ENCODE measurements at places on chromosomes 11 and 22. TPM values are rescaled to one million over a fixed set of nuclear protein-coding genes. Genes with fewer than 3 reads are reported as not detected.

The C11orf42 gene
- polyA plus RNA-seq: 0.15 TPM

The LRRC74B gene
- not detected for polyA plus RNA-seq

The SCGB1D2 gene
- not detected for polyA plus RNA-seq

The CHRDL2 gene
- polyA plus RNA-seq: not detected

The PYGM gene
- polyA plus RNA-seq: 260 TPM

The TAF10 gene
- polyA plus RNA-seq: 277 TPM

The MMP13 gene
- not detected for polyA plus RNA-seq

The TECTA gene
- polyA plus RNA-seq: 2.1 TPM

The OR6T1 gene
- polyA plus RNA-seq: not detected

The MRGPRE gene
- polyA plus RNA-seq: not detected

The OR52E8 gene
- polyA plus RNA-seq: not detected

Measured in cardiac muscle cell (in vitro differentiated cells and primary cell).